NCI-H69 (cell line): ENCODE measurements at places on chromosomes 5 and 9.
A peak's percentile ranks its signal among the peaks of the same experiment; 100 is the strongest.

- peak; percentile 92 for DNase-seq
Observed at GRCh38 chr9:135087489-135087792, at the start of gene OLFM1. Gene OLFM1, plus strand, starts transcription at chr9:135087668. Its CDS starts 322 bp downstream, at chr9:135087990.

DNA sequence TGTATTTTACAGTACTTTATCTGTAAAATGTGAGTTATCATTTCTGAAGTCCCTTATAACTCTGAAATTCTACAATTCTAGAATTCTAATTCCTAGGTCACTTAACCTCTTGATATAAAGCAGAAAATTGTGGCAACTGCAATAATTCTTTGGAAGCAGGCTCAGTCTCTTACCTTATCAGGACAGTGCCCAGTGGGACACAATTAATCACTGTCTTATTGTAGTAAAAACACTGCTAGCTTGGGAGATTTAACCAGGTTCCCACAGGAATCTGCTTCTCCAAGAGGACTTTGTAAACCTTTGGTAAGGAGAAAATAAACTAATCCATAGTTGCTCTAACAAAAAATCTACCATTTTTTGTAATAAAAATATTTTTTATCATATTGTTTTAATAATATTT lies 18.3 kb upstream of the SPATA9 start:
- peak; percentile 41 for DNase-seq

GRCh38 chr9:113656771-113657670 lies 193.5 kb downstream of the RGS3 start:
- DNase-seq: no peak

GRCh38 chr9:6889868-6890267 lies 132.1 kb downstream of the KDM4C start:
- no peak for DNase-seq

DNA sequence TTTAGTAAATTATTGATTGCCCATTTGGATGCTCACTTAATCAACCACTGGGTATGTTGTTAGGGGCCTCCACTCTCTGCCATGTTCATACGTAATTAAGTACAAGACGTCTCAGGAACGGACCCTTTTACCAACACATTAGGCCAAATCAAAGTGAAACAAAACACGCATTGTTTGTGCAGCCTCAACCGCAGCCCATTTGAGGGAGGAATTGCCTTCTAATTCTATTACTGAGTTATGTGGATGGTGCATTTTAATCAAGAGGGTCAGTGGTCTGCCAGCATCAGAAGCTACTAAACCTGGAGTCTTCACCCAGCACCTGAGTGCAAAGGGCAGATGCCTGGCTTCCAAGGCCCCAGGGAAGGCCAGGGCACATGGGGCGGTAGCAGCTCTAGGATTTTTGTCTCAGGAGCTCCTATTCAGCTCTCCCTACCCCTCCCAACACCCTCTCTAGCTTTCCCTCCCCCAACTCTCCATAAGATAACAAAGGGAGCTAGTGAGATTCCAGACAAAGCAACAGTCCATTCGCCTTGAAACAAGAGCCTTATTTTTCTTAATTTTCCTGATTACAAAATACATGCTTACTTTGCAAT lies 7.9 kb upstream of the MED27 start:
- DNase-seq: no peak

- DNase-seq: peak; percentile 99
Observed at GRCh38 chr5:22835686-22836085, 17.5 kb downstream of the CDH12 start.

GRCh38 chr5:114415760-114416159 lies 53.9 kb downstream of the KCNN2 start:
- DNase-seq: no peak

DNA sequence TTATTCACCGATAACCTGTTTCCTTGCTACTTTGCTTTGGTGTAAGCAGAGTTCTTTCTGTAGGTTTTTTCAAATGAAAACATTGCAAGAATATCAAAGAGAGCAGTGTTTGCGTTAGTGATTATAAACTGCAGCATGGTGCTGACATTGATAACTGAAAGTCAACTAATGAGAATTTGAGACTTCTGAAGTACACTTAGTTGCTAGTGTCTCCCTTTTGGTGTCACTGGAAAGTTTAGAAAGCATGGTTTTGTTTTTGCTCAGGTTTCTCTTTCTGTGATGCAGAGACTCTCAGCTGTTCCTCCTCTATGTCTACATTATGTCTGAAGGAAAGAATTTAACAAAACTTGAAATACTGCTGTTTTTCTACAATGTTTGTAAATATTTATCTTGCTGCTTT lies 80.2 kb upstream of the ZNF169 start:
- no peak for DNase-seq

DNA sequence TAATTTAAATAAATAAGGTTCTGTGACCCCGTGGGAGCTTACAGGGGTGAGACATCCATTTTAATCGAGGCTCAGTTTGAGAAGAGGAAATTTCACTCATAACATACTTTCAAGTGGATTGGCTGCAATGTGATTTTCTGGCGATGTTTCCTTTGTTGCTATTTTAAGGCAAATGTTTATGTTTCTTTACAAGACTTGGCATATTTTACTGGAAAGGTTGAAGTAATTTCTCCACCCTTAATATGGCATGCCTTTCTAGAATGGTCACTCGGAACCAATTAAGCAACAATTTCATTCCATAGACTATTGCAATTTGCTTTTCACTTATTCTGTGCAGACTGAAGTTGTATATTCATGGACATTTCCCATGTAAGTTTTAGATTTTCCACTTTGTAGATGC lies 438.0 kb upstream of the WWC1 start:
- no peak for DNase-seq

- DNase-seq: peak; percentile 69
Observed at GRCh38 chr9:6759185-6759977, 1.6 kb downstream of the KDM4C start.

DNA sequence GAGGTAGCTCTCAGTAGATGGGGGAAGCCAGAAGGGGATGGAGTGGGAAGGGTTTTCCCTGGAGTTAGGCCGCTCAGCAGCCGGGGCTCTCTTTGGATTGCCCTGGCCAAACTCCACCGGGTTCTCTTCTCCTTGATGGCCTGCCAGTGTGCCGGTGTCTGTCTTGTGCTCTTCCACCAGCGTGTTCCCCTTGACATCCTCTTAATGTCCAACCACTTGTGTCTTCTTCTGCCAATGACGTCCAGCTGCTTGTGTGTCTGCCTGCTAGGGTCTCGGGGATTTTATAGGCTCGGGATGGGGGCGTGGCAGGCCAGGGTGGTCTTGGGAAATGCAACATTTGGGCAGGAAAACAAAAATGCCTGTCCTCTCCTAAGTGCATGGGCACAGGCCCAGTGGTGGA lies 313.1 kb upstream of the PUM3 start:
- no peak for DNase-seq
